ENCODE measurements at places on chromosomes 6 and 20.

DNA sequence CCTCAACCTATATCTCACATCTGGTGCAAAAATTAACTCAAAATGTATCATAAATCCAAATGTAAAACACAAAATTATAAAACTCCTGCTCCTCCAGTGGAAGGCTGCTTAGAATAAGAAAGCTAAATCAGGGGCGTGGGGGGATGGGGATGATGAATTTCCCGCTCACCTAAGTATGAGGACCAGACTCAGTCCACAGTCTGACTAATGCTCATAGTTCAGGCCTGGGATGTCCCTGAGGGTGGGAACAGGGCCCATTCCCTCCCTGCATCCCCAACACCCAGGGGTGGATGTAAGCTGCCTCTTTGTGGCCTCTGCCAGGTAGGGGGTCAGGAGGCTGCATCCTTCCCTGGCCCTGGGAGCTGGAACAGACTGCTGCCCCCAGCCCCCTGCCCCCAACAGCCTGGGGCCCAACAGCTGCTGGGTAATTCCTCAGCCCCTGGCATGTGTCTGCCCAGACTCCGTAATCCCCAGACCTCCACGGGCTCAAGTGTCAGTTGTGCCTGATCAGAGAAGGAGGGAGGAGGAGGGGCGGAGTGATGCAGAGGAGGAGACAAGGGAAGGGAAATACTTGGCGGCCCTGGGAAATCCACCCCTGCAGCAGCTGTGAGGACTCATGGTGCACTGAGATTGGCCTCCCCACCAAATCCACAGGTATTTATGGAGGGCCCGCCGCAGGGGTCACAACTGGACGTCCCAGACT, 224.5 kb downstream of the PREX1 start:
- no peak for DNase-seq

- DNase-seq: no peak
These were observed 25.0 kb upstream of the TXLNB start for GRCh38 chr6:139316622-139317317.

DNA sequence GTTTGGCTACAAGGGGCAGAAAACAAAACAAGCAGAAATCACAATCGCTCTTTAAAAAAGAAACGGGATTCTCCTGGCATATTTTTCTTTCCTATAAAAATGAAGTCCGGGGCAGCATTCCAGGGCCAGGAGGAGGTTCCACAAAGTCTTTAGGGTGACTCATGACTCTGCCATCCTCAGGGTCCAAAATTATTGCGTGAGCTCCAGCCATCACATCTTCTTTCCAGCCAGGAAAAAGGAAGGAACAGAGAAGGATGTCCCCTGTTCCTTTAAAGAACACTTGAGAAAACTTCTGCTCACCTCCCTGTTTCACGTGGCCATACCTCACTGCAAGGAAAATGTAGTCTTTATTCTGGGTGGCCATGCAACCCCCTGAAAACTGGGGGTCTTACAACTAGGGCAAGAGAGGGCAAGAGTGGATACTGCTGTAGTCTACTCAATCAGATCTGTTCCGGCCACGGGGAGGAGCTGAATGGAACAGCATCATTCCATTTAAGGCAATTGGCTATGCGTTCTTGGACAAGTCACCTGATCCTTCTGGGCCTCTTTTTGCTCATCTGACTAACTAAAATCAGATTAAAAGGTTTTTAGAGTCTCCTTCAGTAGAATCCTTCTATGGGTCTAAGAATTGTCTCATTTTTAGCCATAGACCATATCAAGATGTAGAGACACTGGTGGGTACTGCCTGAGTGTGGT, 49.4 kb downstream of the CTCFL start:
- DNase-seq: no peak

DNA sequence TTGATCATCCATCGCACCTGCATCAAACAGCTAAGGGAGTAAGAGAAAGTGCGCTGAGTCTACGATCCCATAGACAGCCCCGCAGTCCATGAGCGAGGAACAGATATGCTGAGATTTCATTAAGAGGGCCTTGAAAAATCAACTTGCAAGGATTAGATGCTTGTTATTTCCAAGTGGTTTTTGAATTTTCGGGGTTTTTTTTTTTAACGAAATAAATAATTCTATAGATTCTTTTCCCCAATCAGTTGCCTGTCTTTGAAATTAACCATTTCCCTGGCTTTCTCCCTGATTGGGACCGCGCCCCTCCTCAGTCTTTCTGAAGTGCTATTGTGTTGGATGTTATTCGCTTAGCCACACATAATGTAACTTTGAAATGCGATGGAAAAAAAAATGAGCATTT, 48.6 kb downstream of the GNAS-AS1 start:
- DNase-seq: no peak

GRCh38 chr6:92479831-92480230, 939.5 kb downstream of the EPHA7 start:
- DNase-seq: no peak

- DNase-seq: no peak
These were observed 52.5 kb upstream of the CCN2 start for GRCh38 chr6:132003516-132004178.

- no peak for DNase-seq
These were observed 196.9 kb downstream of the PRL start for GRCh38 chr6:22099923-22100322.

GRCh38 chr6:123580331-123580730, 56.4 kb downstream of the TRDN start:
- DNase-seq: no peak

DNA sequence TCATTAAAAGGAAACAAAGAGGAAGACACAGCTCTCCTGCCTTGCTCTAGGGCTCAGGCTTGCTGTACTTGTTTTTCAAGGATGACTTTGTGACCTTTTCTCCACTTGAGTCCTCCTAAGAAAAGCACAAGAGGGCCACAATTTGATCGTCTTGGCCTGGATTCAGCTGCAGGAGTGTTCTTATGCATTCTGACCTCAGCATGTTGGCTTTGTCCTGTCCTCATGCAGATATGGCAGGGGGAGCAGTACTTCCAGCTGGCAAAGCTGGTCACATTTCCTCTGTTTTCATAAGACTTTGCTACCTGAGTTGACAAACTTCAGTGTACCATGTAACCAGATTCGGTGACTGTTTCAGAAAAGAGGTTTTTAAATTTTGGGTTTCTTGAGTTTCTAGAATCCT, 30.8 kb downstream of the KDM1B start:
- no peak for DNase-seq

- DNase-seq: no peak
These were observed 209.8 kb downstream of the SOD2 start for GRCh38 chr6:159483259-159483658.

DNA sequence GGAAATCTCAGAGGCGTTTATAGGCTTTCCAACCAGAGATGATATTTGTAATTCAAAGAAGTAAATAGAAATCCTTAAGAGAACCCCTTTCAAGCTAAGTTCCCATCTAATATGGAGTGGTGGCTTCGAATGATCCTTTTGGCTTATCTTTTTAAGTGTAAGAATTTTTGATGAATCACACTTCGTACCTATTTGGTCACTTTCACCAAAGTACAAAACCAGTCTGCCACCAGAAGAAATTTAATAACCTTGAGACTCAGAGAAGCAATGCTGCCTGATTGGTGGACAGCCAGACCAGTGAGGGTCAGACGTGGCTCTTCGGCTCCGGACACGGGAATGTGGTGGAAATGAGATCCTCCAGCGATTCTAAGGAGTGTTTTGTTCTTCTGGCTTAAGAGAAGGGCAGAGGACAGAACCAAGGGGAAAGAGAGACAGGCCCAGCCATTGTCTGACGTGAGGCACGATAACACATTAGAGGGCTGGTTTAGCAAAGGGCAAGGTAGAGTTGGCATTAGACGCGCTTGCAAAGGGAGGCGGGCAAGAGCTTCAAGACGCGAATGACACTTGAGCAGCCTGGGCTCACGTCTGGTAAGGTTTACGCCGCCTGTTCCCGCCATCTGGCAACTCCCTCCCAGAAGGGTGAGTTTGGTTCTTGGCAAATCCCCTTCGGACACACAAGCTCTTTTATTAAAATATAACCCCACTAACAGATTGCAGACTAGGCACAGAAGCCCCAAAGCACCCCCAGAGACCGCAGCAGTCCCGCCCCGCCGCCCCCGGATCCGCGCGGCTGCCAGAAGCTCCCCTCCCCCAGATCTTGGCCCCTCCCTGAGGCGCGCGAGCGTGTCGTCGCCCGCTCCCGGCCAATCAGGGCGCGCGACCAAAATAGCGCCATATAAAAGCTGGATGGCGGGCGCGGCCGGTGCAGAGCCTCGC, 50.0 kb upstream of the EZR start:
- no peak for DNase-seq

DNA sequence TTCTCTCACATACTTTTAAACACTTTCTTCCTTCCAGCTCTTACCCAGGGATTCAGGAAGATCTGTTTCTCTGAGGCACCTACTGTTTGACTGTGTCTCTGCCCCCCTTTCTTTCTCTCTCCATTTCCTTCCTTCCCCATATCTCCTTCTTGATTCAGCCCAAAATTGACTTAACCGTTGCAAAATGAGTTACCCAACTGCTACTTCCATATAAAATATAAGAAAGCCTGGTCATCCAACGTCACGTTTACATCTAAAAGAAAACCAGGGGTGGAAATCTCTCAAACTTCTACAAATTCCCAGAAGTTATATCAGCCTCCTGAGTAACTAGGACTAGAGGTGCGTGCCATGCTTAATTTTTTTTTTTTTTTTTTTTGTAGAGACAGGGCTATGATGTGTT, 95.2 kb upstream of the INSM1 start:
- DNase-seq: no peak

DNA sequence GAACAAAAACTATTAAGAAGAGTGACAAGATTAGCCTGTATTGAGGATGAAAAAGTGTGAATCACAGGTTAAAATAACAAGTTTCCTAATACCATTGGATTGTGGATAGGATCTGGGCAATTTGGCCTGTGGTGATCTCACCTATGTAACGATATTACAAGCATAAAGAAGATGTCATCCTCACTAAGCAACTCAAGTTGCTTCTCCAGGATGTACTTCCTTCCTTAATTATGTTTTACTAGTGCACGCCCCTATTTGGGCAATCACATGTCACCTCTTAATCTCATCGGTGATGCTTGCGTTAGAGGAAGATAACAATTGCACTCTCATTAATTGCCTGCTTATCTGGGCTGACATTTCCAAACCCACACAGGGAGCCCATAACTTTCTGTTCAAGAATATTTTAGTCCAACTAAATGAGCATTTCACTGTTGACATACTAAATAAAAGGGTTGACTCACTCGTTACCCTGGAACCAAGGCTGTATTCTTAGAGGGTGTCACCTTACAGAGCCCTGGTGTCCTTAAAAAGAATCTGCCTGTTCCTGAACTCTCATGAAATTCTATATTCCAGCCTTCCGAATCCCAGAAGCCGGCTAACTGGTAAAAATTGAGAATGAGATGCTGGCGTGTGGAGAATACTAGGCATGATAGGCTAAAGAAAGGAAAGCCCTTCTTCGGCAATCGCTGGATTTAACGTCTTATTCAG, 88.2 kb upstream of the ATXN1 start:
- DNase-seq: no peak

DNA sequence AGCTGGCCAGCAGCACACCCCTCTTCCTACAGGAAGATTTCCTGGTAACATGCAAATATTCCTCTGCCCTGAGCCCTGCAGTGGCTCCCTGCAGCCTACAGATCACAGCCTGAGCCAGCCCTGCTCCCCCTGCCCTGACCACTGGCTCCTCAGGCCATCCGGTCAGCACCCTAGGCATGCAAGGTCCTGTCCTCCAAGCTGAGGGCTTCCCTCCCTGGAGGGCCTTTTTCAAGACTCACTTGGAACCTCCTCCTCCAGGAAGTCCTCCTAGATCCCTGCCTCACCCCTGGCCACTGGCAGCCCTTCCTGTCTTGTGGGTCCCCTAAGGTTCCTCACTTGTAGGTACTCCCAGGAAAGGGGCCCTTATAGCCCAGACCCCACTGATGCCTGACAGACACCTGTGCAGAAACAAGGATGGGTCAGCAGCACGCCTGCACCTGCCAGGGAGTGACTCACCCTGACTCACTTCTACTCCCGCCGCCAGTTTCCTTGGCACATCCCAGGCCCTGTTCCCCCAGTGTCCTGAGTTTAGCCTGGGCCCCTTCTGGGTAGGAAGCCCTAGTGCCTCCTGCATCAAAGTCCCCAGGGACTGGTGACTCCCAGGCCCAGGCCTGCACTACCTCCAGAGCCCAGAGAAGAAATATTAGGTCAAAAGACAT, 3.2 kb downstream of the SLC4A11 start:
- no peak for DNase-seq

- no peak for DNase-seq
These were observed 10.8 kb downstream of the BPIFB2 start for GRCh38 chr20:33018169-33018931.

DNA sequence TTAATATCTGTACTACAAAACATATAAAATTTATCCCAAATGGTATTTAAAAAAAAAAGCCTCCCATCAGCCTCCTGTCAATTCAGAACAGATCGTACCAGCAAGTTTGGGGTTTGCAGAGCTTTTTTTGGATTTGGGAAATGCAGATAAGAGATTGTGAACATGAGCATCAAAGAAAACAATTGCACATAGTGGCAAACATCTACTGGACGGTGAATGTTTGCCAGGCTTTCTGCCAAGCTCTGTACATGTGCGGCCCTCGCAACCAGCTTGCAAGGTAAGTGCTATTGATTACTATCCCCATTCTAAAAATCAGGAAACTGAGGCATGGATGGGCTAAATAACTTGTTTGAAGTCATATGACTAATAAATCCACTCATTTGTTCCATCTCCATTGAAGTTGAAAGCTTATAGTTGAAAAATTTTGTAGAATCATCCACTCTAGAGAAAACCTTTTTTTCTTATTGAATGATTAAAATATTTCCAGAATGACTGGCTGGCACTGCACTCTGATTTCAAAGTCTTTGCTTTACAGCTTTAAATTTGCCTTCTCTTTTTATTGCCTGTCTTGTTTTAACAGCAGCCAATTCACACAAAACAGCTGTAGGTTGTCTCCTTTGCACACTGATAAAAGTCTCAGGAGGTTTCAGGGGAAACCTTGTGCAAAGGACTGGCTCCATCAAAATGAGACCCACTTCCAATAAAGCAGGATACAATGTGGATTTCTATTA, 37.4 kb upstream of the SIRT5 start:
- no peak for DNase-seq

- no peak for DNase-seq
These were observed 61.9 kb upstream of the PKIB start for GRCh38 chr6:122548281-122548680.

GRCh38 chr6:126076992-126077664, 90.8 kb downstream of the TRMT11 start:
- DNase-seq: no peak

DNA sequence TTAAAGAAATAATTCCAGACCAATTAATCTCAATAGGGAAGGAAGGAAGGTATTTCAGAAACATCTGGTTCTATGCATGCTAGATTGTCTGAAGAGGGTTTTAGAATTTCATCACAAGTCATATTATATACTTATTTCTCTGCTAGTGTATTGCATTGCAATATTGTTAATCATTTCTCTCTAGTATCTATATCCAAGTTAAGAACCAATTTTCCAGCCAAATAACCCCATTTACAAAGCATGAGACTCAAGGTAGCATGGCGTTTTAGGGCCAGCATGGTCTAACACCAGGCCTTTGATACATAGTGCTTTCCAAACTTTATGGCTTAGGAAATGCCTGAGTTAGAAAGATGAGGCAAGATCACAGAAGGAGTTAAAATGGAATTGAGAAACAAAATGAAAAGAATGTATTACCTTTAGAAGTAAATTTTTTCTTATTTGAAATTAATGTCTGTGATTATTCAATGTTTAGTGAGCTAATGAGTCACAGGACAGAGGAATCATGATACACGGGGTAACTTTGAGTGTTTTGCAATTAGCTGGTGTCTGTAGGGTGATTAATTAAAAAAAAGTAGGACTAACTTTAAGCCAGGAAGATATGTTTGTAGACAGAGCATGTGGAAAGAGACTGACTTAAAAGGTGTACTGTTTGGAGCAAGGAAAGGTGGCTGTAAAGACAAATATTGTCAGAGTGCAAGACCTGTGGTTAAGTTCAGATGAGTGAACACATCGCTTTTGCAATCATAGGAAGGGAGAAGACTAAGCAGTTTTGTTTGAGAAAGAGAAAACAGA, 1006.2 kb upstream of the CITED2 start:
- DNase-seq: no peak

Data from renal cortex interstitium (tissue), 15 donors.